ENCODE measurements at places on chromosomes 5 and 9.

DNA sequence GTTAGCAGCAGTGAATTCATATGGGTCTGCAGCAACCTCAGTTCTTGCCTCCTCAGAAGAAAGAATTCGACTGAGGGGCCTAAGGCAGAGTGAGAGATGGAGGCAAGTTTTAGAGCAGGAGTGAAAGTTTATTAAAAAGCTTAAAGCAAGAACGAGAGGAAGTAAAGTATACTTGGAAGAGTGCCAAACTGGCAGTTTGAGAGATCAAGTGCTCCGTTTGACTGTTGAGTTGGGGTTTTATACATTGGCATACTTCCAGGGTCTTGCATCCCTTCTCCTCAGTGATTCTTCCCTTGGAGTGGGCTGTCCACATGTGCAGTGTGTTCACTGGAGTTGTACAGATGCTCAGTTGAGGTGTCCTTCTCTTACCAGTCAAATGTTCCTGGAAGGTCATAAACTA is 203.6 kb downstream of the SPATA31D1 start:
- DNase-seq, result no peak

DNA sequence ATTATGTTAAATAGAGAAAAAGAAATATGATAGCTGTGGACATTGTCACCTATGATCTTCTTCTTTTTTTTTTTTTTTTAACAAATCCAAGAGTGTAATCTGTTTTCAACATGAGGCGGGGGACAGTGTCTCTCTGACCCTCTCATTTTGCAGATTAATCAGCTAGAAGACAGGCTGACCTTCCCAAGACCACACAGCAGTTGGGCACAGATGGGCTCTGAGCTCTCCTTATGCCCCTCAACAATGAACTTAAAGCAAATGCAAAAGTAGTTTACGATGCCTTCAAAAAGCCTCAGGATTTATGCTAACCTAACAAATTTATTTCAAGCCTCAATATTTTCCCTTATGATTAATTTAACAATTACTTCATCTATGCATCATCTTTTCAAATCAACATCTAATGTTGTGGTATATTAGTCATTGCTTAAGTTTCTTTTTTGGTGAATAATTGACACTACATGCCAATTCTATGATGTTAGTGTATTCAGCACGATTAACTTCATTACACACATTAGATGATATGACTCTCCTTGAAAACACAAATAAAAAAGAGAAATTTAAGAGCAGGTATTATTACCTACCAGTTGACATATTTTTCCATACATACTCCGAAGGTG is 7.4 kb downstream of the NFIL3 start:
- DNase-seq, result no peak

- no peak for DNase-seq
These were observed 334.2 kb downstream of the PDE4D start for GRCh38 chr5:59559323-59559722.

- no peak for DNase-seq
These were observed 7.5 kb downstream of the PLPP7 start for GRCh38 chr9:131296906-131297500.

DNA sequence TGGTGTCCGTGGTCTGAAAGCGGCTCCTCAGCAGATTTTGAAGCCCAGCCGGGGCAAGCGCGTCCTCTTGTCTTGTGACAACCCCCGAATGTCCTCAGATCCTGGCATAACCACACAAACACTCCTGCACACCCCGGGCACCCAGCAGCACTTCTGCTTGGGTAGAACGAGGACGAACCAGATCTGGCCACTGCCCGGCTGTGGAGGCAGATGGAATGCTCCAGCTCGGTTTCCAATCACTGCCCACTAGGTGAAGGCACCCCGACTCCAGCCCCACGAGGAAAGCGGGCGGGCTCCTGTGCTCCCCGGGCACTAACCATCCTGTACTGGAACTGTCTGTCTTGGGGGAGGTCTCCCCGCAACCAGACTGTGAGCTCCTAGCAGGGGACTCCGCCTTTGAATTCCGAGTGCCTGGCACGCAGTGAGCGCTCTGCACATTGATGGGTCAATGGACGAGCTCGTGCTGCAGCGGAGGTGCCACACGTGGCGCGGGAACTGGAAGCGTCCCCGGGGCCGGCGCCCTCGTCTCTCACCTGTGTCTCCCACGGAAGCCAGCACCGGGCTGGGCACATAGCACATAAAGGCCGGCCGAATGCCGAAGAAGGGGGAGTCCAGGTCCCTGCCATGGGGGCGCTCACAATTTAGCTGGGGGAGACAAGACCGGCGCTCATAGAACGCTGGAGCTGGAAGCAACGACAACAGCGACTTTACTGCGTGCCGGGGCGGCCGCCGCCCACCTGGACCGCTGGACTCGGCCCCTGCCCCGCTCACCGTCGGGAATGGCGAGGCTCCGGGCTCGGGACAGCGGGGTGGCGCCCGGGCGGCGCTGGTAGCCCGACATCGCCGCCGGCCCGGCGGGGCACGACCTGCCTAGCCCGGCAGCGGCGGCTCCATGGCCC is 608 bp downstream of the ENTR1 start:
- no peak for DNase-seq

- no peak for DNase-seq
These were observed 144.0 kb downstream of the ATG10 start for GRCh38 chr5:82115858-82116257.

DNA sequence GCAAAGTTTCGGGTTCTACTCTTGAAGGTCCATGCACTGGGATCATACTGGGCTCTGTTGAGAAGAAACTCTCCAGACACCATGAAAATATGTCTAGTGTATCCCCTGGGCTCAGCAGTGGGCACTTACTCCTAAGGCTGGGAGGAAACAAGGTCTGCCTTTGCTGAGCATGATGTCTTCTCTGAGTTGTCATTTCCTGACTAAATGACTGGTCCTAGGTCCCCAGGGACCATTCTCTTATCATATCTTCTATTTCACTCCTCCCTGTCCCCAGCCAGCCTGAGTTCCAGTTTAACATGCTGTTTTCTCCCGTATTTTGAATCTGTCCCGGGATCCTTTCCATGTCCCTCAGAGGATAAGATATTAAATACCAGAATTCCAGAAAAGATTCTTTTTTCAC is 225.4 kb downstream of the MTRR start:
- DNase-seq, result no peak

DNA sequence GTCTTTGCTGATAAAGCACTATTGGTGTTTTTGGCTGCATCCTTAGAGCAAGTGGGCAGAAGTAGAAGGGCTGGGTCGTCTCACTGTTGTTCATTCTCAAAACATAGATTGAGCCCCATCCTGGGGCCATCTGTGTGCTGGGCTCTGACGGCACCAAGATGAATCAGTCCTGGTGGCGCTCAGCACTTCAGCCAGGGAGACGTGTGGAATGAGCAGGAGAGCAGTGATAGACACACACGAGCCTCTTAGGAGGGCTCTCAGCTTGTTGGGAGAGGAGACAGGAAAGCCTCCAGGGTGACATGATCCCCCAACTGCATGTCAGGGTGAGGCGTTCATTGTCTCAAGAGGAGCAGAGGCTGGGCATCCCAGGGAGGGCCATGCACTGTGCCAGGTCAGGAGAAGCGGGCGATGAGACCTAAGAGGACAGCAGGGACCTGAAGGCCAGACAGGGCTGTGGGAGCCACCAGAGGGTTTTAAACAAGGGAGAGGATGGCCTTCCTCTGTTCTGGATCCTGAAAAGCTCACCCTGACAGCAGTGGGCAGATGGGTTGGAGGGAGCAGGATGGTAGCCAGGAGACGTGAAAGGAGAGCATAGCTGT is 115.8 kb downstream of the DAB2IP start:
- DNase-seq, result no peak

DNA sequence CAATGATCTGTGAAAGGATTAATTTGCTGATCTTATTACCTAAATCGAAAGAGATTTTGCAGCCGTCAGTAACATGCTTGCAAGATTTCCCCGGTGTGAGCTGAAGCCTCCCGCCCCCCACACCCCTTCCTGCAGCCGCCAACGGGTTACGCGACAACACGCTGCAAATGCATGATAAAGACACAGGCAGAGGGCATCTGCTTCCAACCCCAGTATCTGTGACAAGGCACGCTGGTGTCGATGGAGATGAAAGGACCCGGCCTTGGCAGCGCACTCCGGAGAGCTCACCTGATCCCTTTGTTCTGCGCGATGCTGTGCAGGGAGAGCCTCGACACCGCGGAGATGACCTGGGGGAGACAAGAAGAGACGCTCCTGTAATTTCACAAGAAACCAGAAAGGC is 122.9 kb upstream of the SARDH start:
- no peak for DNase-seq

DNA sequence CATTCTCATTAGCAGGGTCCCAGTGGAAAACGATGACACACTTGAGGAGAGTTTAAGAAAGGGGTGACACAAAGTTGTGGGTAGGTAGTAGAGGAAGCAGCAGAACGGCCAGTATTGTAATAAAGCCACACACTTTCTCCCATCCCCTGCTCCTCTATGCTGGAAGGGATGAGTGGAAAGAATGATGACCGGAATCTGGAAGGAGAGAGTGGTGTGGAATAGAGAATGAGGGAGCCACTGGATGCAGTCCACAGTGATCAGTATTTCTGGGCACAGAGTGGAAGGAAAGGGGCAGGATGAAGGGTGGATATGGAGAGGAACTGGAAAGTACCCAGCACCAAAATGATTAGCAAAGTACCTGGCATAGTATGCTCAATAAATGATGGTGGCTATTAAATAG is 133.8 kb upstream of the DAB2 start:
- DNase-seq, result no peak

- no peak for DNase-seq
These were observed 22.4 kb downstream of the SH3TC2 start for GRCh38 chr5:149040421-149040820.

GRCh38 chr5:18959535-18959934 is 1028.5 kb downstream of the CDH18 start:
- DNase-seq, result no peak

DNA sequence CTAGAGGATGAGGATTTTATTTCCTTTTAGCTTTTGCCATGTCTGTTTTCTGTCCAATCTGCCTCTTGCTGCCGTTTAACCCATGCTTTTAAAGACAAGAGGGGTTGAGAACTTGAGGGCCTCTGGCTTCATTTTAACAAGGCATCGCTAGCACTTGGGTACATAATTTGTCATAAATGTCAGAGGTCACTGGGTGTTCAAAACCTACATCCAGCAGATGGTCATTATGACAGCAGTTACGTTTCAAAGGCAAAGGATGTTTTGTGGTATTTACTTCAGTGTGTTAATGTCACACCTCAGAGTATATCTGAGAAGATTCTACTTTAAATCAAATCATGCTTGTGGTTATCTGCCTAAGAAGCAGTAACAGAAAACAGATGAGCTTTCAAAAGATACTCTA is 918.3 kb downstream of the NR2F1-AS1 start:
- DNase-seq, result no peak

GRCh38 chr9:98146101-98146991 is 27.3 kb upstream of the TRIM14 start:
- DNase-seq, result no peak

DNA sequence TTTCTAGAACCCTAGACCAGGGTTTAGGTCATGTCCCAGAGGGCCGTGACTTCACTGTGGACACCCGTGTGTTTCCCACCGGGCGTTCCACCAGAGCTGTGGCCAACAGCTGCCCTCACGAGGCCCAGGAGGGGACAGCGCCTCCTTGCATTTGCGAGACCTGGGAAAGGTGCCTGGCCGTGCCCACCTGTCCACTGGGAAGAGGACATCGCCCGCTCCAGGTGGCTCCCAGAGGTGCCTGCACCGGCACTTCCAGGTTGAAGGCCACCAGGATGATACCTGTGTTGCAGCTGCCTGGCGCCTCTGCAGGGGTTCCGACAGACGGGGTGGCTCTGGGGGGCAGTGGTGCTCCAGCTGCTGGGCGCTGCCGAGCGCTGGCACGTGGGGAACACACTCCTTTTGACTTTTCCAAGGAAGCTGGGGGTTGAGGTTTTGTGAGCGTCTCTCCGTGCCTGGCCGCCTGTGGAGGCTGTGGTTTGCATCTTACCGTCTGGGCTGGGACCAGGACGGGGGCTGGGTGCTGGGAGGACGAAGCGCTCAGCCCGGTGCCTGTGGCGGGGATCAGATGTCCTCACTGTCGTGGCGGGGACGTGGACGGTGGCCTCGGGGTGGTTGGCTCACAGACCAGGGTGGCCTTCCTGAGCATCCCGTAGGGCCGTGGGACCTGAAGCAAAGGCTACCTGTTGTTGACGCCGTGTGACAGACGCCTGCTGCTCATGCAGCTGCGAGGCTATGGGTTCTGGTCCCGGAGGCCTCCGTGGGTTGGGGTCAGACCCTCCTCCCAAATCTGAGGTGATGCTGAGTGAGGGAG is 19.2 kb downstream of the NKD2 start:
- DNase-seq, result no peak

DNA sequence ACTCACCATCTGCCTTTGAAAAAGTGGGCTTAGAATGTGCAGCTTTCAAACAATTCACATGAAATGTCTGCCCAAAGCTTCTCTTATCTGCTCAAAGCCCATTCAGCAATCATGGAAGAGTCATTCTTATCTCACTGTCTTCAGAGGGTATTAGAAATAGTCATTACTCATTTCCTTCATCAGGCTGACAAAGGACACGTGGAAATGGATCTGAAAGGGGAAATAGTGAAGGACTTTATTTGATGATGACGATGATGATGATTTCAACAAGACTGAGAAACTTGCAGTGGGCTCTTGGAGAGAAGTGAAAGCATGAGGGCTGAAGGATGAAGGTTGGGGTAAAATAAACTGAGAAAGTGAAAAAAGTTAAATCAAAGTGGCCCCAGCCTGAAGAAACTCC is 194.3 kb downstream of the SMARCA2 start:
- no peak for DNase-seq

DNA sequence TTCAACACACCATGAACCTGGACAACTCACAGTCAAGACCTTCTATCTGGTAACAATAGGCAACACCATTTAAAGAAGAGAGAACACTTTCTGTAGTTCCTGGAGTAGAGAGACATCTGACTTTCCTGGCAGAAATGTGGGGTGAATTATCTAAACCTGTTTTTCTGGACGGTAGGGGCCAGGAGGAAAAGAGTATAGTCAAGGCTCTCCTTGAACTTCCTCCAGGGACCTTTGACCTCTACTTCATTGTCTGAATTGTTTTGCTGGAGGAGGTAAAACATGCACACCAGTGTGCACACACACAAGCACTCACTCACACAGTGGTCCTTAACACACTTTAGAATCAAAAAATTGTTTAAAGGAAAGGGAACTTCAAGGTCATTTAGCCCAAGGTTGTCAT is 13.2 kb downstream of the S100Z start:
- DNase-seq, result no peak

DNA sequence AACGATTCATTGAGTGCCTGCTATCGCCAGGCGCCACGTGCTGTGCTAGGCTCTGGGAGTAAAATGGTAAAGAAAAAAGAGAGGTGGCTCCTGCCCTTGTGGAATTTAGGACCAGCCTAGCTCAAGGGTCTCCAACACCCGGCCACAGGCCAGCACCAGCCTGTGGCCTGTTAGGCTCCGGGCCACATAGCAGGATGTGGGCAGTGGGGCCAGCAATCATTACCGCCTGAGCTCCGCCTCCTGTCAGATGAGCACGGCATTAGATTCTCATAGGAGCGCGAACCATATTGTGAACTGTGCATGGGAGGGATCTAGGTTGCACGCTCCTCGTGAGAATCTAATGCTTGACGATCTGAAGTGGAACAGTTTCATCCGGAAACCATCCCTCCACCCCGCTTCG is 1.5 kb downstream of the RMRP start:
- no peak for DNase-seq

GRCh38 chr9:12878351-12878978 is 103.6 kb downstream of the LURAP1L start:
- no peak for DNase-seq

GRCh38 chr9:35852876-35853865 is 17.0 kb downstream of the OR13J1 start:
- DNase-seq, result no peak

All from CD4-positive, alpha-beta T cell treated with Interleukin-4 for 1 hour (primary cell).